ENCODE measurements at places on chromosomes 11 and 22.

DNA sequence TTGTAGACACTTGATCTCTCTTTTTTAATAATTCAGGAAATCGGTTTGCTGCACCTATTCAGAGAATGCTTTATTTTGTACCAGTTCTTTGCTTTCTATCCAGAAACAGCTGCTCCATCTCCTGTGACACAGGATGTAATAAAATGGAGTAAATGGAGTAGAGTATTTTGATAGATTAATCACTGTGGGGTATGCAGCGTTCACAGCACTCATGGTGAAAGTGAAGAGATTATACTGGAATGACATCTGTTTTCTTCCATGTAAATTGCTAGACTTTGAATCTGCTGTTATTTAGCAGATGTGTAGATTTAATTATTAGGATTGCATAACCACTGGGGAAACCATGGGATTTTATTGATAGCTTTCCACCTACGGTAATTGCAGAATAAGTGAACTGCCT lies 227.3 kb upstream of the ARHGAP42 start:
- DNase-seq, result peak; percentile 4

GRCh38 chr11:126163779-126164178 lies 47.7 kb downstream of the RPUSD4 start:
- no peak for DNase-seq

- DNase-seq, result peak; percentile 85
These were observed 610.5 kb downstream of the BUD13 start for GRCh38 chr11:116162086-116162885.

DNA sequence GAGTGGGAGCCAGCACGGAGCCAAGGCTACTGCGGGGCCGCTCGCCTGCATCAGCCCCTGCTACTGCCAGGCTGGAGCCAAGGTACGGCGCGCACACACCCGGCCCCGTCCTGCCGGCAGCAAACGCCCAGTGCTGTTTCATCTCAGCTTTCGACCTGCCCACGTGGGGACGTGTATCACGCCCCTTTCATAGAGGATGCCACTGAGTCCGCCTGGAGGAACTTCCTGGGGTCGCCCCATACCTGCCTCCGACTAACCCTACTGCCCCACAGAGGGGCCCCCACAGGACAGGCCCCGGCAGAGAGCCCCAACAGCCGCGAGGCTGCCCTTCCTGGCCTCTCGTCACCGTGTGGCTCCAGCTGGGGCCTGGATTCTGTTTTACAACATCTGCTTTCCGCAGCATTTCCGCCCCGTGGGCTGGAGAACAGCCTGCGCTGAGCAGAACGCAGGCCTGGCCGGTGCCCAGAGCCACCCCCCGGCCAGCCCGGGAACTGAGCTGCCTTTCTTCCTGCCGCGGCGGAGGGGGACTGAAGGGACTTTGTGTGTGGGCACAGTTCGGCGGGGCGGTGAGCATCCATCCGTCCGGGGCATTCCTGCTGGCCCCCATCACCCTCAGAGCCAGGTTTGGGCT lies 22.9 kb upstream of the ARHGAP8 start:
- DNase-seq, result no peak

- no peak for DNase-seq
These were observed 35.0 kb upstream of the MPEG1 start for GRCh38 chr11:59247531-59248227.

- no peak for DNase-seq
These were observed 71.3 kb downstream of the KCNC1 start for GRCh38 chr11:17805873-17806272.

DNA sequence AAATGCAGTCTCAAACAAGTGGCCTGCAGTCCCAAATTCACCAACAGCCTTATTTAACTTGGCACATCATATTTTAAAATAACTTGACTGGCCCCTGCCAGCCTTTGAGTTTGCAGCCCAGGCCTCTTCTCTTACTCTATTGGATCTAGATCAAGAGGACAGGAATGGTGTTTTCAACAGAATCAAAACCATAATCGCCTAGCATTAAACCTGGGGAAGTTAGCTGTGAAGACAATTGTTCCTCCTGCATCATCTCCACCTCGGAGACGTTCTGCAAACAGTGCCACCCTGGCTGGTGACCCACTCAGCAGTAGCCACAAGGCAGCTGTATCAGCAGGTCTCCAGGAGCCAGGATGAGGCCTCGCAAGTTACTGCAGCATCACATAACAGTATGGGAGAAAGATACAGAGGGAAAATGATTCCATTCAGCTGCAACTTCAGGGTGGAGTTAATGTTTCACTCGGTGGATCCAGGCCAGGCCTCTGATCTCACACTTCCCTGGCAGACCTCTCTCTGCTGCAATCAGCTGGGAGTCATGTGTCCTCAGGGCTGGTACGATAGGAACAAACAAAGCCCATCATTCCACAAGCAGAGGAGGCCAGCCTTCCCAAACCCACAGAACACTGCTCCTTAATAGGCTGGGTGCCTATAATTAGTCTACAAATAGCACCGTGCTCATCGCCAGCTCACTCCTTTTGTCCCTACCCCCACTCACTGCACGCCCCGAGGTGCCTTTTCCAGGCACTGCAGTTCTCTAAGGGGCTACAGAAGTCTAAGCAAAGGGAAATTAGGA lies 18.6 kb upstream of the SCN2B start:
- DNase-seq, result peak; percentile 91

DNA sequence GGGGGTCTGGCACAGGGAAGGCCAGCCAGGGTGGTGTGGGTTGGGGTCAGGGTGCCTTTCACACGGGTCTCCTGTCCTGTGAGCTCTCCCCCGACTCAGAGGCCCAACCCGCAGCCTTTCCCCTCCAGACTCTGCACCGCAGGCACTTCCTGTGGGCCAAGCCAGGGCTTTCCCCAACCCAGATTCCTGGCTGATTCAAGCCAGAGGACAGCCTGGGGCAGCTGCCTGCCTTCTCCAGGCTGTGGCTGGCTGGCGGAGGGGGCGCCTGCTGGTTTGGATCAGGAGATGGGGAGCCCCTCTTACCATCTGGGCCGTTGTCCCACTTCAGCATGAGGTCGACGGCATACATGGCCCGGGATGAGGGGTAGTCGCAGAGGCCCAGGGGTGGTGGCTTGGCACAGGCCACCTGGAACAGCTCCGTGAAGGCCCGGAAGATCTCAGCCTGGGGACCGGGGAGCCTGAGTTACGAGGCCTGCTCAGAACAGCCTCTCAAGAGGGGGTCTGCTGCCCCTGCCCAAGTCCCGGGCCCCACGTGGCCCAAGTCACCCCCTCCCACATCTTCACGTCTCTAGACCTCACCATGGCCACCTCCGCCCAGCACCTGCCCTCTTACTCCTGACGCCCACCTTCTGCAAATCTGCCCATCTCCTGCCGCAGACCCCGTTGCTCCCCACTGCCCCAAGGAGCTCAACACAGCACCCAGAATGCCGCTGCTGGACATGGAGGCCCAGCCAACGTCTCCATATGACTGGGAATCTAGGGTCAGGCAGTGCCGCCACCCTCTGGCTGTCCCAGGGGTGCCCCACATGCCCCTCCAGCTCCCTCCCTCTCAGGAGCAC lies 17.3 kb downstream of the TSPO start:
- DNase-seq, result no peak

DNA sequence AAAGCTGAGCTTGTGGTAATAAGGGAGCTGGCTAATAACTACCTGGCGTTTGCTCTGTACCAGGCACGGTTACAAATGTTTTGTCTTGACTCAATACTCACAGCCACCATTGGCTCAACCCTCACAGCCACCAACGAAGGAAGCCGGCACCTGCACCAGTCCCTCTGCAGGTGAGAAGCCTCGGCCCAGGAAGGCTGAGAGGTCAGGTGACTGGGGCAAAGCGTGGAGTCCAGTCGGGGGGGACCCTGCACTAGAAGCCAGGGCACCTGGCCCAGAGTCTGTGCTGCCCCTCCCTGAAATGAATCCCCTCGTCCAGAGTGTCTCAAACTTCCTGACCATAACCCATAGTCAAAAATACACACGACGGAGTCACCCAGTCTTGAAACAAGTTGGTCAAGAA lies 90.1 kb downstream of the PHF21B start:
- no peak for DNase-seq

- peak; percentile 83 for DNase-seq
These were observed 781 bp upstream of the TEF start for GRCh38 chr22:41380993-41381328.

DNA sequence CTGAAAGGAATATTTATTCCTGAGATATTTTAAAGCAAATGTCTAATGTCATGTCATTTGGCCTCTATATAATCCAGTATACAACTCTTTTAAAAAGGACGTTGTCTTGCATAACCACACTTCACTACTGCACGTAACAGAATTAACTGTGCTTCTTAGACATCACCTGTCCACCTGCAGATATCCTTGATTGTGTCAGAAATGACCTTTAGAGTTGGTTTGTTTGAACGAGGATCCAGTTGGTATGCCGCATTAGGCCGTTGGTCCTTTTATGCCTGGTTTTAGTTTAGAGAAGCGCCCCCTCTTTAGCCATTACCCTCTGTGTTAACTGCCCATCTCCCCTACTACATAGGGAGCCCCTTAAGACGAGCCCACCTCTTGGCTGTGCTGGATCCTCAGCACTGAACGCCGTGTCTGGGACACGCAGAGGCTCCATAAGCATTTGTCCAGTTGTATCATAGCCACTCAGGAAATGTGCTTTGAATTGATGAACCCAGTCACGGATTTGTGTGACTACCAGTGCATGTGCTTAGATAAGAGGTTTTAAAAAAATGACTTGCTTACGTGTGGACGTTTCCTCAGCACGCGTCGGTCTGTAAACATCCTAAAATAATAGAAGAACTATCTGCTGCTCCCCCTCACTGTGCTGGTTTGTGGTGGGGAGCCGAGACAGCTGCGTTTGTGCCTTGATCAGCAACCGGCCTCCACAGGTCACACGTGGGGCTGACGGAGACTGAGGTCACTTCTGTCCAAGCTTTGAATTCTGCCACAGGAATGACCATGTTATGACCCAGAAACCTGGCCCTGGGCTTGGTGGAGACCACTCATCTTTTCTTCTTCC lies 4.0 kb downstream of the MICAL2 start:
- DNase-seq, result no peak

DNA sequence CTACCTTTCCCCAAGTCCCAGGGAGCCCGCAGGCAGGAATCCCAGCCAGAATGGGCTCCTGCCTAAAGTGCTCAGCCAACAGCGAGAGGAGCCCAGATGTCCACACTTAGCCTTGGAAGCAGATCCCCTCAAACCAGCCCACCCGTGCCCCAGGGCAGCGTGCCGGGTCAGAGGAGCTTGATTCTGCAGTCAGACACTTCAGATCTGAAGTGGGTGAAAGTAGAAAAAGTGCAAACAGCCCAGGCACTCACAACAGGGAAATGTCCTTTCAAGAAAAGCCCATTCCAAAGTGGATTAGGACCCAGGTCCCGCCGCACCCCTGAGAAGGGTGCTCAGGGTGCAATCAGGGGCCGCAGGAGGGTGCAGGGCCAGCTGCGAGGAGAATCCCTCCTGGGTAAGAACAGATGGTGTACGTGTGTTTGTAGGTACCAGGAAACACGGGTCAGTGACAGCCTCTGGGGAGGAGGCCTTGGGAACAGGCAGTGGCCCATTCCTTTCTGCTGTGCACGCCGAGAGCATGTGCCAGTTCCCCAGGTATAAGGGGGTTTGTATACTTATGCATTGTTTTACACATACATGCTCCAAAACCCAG lies 17.7 kb downstream of the ELFN2 start:
- DNase-seq, result peak; percentile 79
